ENCODE measurements at places on chromosomes 7 and 10.

GRCh38 chr7:140451716-140452115 lies 27.6 kb downstream of the MKRN1 start:
- DNase-seq = no peak

GRCh38 chr7:90769036-90769435 lies 172.9 kb downstream of the CDK14 start:
- DNase-seq = no peak

DNA sequence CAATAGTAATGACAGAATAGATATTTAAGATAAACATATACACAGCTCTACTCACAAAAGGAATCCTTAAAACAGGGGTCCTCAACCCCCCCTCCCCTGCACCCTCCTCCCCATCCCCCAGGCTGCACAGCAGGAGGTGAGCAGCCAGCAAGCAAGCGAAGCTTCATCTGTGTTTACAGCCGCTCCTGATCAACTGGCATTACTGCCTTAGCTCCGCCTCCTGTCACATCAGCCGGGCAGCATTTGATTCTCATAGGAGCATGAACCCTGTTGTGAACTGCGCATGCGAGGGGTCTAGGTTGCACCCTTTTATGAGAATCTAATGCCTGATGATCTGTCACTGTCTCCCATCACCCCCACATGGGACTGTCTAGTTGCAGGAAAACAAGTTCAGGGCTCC lies 65.5 kb downstream of the SMURF1 start:
- DNase-seq = no peak

GRCh38 chr7:41205600-41205999 lies 497.3 kb downstream of the INHBA start:
- DNase-seq = no peak

- no peak for DNase-seq
Measured at GRCh38 chr7:84190016-84190705, 4.4 kb downstream of the SEMA3A start.

DNA sequence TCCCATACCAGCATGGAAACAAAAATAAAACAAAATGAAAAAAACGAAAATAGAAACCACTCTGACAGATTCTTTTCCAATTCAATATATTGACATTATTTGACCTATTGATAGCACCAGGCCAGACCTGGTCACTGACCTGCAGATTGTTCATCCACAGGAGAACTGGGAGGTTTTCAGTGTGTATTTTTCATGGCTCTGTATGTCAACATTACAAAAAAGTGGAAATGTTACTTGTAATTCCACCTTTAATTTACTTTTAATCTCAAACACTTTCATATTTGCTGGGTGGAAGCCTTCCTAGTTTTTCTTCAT lies 2.9 kb downstream of the HKDC1 start:
- no peak for DNase-seq

GRCh38 chr7:46197785-46198540 lies 276.9 kb upstream of the IGFBP3 start:
- DNase-seq = no peak

DNA sequence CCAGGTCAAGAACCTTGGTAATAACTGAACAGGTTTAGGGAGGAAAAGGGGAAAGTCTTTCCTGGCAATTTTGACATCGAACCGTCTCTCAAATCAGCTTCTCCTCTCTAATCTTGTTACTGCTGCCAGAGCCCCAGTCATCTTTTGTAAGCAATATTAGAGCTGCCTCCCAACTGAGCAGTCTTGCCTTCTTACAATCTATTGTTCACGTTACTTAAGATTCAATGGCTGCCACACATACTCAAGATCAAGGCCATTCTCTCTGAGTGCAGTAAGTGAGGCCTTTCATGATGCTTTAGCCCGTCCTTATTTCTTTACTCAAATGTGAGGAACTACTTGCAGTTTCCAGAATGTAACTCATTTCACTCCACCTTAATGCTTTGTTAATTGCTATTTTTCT lies 12.4 kb downstream of the NET1 start:
- no peak for DNase-seq

DNA sequence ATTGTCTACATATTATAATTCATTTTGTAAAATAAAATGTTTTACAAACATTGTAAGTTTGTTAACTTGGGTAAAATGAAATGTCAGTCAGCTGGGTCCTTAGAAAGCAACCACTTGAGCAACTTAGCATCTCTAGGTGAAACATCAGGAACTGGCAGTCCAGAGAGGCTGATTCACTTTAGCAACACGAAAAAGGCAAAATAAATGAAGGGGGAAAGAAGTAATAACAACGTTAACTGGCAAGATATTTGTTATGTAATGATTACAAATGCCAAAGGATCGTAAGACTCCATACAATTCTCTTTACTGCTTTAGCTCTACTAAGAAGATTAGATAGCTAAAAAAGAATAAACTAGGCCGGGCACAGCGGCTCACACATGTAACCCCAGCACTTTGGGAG lies 5.0 kb downstream of the PDZD8 start:
- no peak for DNase-seq

GRCh38 chr10:99443500-99443899 lies 13.1 kb upstream of the GOT1 start:
- DNase-seq = no peak

- no peak for DNase-seq
Measured at GRCh38 chr10:96275685-96276418, 4.5 kb upstream of the BLNK start.

- no peak for DNase-seq
Measured at GRCh38 chr7:139490130-139490529, 6.7 kb upstream of the KLRG2 start.

- DNase-seq = no peak
Measured at GRCh38 chr7:627661-628401, 98.7 kb upstream of the DNAAF5 start.

- DNase-seq = no peak
Measured at GRCh38 chr10:124064676-124065075, 28.7 kb downstream of the CHST15 start.
